ENCODE measurements at places on chromosomes 4 and X. TPM values are rescaled to one million over a fixed set of nuclear protein-coding genes. Genes with fewer than 3 reads are reported as not detected.

DNA sequence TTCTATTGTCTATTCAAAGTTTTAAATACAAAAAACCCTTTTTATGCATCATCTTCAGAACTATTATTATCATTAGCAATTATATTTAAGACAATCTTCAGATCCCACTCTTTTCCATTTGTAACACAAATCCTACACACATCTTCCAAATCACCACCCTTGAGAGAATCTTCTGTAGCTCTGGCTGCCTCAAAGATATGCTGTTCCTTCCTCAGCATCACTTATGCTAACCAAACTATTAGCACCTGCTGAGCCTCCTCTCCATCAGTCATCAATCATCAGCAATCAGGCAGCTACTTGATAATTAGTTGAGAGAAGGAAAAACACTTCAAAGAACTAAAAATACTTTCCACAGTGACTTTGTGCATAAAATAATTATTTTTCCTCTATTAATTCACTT, 1082.2 kb downstream of the C4orf33 start:
- H3K27me3 ChIP-seq: no peaks in the 10 kb centered on the region
- DNase-seq: no peak
- no peaks in the 10 kb centered on the region for H3K4me1 ChIP-seq
- no peak overlapping the region for H3K4me3 ChIP-seq

DNA sequence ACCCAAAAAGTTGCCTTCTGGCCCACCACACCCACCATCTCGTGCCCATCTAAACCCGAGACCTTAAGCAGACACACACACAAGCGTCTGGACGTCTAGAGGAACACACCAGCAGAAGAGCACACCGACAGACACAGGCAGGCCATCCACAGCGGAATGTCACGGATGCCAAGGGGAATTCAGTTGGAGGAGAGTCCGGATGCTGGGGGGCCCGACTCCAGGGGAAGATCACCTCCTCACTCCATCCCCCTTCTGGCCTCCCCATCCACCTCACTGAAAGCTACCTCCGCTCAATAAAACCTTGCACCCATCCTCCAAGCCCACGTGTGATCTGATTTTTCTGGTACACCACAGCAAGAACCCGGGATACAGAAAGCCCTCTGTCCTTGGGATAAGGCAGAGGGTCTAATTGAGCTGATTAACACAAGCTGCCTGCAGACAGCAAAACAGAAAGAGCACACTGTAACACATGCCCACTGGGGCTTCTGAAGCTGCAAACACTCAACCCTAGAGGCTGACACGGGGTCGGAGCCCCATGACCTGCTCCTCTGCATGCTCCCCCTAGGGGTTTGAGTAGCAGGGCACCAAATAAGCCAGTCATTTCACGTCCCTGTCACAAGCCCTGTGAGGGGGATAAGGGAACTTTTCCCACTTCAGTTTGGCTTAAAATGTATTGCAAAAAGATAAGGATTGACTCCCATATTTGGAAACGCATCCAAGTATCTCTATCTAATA, 339.6 kb upstream of the PCDH10 start:
- no peak for DNase-seq
- no peaks in the 10 kb centered on the region for H3K36me3 ChIP-seq

DNA sequence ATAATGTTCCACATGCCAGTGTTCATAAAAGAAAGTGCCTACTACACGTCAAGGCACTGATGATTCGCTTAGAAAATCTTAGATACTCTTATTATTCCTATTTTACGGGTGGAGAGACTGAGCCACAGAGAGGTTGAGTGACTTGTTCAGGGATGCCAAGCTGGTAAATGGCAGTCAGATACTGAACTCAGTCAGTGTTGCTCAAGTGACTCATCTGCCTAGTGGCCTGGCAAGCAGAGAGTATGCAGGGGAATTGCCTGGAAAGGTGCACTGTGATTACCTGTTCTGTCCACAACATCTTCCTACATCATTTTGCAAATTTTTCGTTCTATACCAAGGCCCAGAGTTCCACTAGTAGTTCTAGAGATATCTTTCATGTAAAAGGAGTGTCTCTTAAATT, 68.4 kb downstream of the RAPGEF2 start:
- H3K36me3 ChIP-seq: no peaks in the 10 kb centered on the region
- no peak for DNase-seq
- H3K4me1 ChIP-seq: peaks cover 16% of the 10 kb centered on the region
- no peak overlapping the region for H3K4me3 ChIP-seq
- no peaks in the 10 kb centered on the region for H3K27me3 ChIP-seq

DNA sequence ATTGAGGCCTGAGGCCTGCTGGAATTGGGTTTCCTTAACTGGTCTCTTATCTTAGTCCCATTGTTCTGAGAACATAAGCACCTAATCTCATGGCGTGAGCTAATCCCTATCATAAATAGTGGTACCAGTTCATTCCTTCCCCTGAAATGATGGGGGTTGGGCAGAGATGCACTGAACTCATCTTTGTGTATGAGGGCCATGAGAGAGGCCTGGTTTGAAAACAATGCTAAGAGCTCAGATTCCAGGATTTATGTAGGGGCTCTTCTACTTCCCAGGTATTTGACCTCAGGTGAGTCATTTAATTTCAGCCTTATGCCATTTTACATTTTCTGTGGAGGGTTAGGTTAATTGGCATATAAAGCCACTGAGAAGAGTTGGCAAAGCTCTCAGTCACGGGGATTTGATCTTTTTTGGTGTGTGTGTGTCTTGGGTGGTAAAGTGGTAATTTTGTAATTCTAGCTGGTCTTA, 4.4 kb downstream of the RBM3 start:
- no peaks in the 10 kb centered on the region for H3K27me3 ChIP-seq

GRCh38 chr4:150385606-150386005, 196.3 kb upstream of the MAB21L2 start:
- no peaks in the 10 kb centered on the region for H3K36me3 ChIP-seq
- H3K27ac ChIP-seq: no peak overlapping the region
- H3K27me3 ChIP-seq: no peaks in the 10 kb centered on the region
- no peak for DNase-seq
- no peaks in the 10 kb centered on the region for H3K4me1 ChIP-seq

SLC9B1 gene
- total RNA-seq: 5.2 TPM

DNA sequence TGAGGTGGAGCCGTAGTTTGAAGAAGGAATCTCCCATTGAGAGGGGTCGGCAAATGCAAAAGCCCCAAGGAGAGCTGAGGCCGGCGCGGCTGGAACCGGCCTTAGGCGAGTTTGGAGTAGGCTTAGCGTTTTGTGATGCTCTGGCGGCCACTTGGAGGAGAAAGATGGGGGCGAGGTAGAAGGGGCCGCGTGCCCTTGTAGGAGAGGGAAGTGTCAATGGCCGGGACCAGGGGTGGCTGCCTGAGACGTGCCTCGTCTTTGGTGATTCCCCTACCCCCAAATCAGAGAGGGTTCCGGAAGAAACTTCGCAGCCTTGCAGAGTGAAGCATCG, 11.7 kb downstream of the MSX1 start:
- no peak overlapping the region for H3K4me3 ChIP-seq
- H3K27me3 ChIP-seq: peaks cover 48% of the 10 kb centered on the region
- no peaks in the 10 kb centered on the region for H3K36me3 ChIP-seq
- H3K27ac ChIP-seq: no peak overlapping the region

CLOCK gene
- total RNA-seq: 15.2 TPM

CXCL5 gene
- total RNA-seq: not detected

- DNase-seq: no peak
- H3K4me1 ChIP-seq: no peaks in the 10 kb centered on the region
- no peak overlapping the region for H3K4me3 ChIP-seq
- no peaks in the 10 kb centered on the region for H3K36me3 ChIP-seq
- no peaks in the 10 kb centered on the region for H3K27me3 ChIP-seq
- H3K27ac ChIP-seq: no peak overlapping the region
These were observed 178.6 kb downstream of the NAA11 start for GRCh38 chr4:79147251-79147650.

DNA sequence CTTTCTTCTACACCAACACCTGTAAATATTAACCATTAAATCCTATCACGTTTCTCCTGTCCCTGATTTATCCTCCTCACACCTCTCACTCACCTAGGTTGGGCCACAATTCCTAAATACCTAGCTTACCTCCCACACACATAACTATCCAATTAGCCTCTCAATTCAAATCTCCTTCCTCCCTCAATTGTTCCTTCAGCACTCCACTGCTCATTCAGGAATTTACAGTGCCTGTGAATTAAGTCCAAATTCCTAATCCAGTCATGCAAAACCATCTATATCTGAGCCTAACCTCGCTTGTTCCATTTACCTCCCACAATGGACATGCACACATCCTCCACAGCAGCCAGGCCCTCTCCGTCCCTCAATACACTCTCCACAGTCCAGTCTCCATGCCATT, 17.5 kb downstream of the ANXA5 start:
- H3K27ac ChIP-seq: no peak overlapping the region
- H3K4me3 ChIP-seq: no peak overlapping the region
- H3K27me3 ChIP-seq: no peaks in the 10 kb centered on the region
- peaks cover 43% of the 10 kb centered on the region for H3K36me3 ChIP-seq
- no peaks in the 10 kb centered on the region for H3K4me1 ChIP-seq
